ENCODE measurements at places on chromosomes 3 and 15.

GRCh38 chr15:56244811-56245576, 1.3 kb upstream of the RFX7 start:
- DNase-seq = no peak

DNA sequence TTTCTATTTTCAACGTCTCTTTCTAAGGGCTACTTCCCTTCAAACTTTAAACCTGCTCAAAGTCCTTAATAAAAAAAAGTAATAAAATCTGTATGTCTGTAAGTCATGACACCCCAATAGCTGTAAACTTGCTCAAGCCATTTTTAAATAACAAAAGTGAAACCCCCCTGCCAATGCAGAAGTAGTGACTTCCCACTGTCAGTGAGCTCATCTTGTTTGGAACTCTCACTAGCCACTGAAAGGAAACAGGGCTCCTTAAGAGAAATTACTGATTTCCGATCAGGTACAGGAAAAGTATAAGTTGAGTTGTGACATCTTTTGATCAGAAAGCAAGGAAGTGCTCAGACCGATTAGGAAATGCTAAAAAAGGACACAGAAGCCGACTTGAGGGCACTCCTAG, 27.6 kb upstream of the GPR171 start:
- no peak for DNase-seq

DNA sequence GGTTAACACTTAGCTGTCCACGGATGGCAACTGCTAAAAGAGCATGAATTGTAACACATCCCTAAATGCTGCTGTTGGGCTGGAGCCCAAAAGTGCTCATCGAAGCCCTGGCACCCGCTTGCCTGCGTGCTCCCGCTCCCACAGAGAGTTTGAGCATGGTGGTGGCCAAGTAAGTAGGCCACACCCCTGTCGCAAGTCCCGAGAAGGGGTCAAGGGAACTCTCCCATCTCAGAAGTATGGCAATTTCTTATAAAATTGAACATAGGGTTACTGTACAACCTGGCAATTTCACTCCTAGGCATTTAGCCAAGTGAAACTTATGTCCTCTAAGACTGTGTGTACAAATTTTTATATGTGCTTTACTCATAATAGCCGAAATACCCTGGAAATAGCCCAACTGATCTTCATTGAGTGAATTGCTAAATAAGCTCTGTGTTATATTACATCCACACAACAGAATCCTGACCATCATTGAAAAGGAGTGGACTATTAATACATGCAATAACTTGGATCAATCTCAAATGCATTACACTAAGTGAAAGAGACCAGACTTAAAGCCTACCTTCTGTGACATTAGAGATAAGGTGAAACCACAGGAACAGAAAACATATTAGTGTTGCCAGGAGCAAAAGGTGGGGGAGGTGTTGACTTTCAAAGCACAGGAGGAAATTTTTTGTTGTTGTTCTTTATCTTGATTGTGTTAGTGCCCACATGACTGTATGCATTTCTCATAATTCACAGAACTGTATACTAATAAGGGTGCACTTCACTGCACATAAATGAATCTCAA, 1.5 kb upstream of the GCSAM start:
- no peak for DNase-seq

- DNase-seq = no peak
These were observed 98.2 kb upstream of the TJP1 start for GRCh38 chr15:29920515-29920914.
